ENCODE measurements at places on chromosomes 4 and X.
A peak's percentile ranks its signal among the peaks of the same experiment; 100 is the strongest.

DNA sequence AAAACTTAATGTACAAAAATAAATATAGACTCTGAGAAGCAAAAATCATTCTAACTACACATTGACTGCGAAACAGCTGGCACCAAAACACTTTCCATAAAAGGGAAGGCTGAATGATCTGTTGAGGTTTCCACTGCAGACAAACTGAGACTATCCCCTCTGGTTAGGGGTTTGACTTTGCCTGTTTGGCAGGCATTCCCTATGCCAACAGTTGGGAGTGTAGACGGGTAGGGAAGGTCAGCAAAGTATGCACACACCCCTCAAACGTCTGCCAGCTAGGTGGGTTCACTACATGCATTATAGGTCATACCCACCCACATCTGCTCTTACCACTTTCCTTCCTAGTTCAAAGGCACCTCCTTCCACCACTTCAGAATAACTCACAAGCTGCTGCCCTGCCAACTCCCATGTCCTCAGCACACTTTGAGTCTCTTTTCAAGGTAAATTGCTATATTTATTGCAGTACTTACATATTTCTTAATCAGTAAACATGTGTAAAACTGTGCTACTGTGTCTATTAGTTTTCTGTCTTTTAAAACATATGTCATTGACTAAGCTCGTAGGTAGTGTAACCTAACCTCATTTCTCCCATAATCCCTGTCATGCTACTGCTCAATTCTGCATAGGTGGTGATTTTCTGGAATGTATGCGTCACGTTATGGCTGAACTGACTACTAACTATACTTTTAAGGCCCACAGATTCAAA lies 12.4 kb downstream of the CTSO start:
- DNase-seq: no peak

GRCh38 chr4:64158648-64159326 lies 250.5 kb downstream of the TECRL start:
- peak; percentile 33 for DNase-seq

DNA sequence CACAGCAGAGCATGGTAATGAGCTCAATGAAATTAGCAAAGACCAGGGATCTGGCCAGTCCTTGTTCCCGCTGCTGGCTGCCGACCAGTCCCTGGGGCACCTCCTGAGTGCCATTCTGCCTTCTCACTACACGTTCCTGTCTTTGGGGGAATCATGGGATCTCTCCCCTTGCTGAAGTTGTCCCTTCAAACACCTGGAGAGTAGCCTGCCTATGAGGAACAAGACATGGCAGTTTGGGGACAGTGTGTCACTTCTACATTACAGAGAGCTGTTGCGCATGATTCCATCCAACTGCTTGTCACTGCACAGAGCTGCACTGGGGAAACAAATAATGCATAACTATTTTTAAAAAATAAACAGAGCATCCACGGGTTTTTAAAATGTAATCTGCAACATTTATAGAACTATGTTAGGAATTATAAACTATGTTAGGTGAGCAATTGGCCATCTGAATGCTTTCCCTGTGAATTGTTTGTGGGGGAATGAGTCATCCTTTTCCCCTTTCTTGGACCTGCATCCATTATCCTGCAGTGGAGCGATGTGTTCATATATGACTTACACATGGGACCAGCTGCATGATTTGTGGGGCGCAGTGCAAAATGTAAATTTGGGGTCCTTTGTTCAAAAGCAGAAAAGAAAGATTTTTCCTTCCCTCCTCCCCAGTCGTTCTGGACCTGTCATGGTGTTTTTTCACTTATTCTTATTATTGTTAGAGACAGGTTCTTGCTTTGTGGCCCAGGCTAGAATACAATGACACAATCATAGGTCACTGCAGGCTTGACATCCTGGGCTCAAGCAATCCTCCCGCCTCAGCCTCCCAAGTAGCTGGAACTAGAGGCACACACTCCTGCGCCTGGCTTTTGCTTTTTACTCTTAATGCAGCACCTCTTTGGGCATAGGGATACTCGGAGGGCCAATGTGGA lies 115.0 kb upstream of the TBL1X start:
- DNase-seq: no peak

DNA sequence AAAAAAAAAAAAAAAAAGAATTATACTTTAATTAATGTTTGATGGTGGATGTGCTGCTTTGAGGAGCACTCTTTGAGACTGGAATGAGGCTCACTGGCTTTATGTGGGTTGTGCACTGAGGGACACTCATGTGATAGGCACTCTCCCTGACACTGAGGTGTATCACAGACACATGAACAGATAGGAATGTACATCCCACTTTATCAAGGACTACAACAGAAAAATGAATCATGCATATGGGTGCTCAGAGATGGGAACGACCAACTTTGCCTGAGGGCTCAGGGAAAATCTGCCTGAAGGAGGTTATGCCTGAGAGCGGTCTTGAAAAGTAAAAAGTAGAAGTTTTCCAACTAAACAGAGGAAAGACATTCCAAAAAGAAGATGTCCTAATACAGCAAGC lies 97.7 kb upstream of the RBPJ start:
- DNase-seq: peak; percentile 68

GRCh38 chr4:26407476-26407875 lies 82.8 kb downstream of the CCKAR start:
- DNase-seq: no peak

GRCh38 chr4:130187587-130187986 lies 1091.6 kb downstream of the C4orf33 start:
- DNase-seq: no peak

- DNase-seq: no peak
Observed at GRCh38 chrX:153527208-153527607, 9.8 kb downstream of the ATP2B3 start.

DNA sequence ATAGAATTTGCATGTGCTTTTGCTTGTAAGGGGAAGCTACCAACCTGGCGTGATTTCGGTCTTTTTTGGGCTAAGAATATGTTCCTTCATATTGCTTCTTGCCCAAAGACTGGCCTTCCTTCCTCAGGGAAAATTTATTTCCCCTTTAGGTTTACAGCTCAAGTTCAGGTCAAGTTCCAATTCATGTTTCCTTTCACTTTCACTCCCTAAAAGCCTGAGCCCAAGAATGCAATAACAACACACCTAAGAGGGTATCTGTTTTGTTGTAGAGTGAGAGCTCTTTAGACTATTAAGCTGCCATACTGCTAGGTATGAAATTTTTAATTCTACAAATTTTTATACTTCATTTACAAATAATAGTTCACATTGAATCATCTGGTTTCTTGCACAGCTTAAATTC lies 299.6 kb downstream of the TLL1 start:
- DNase-seq: no peak

DNA sequence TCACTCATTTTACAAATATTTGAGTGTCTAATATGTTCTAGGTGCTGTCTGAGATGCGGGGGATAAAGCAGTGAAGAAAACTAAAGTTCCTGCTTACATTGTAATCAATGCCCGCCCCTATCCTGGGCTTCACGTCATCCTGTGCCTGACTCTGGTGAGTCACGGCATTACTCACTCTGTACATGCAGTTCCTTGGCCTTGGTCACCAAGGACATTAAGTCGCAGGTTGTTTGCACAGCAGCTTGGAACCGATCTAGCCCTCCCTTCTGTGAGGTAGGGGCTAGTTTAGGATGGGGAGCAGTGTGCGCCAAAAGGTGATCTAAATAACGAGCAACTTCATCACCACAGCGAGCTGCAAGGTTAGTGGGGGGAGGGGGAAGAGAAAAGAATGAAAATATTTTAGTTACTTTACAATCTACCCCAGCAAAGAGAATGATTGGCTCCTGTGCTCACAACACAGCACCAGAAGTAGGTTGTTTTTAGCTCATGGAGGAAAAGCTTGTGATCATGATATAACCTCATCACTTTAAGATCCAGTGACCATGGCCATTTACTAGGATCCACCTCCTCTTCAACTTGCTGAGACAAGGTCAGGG lies 48.0 kb upstream of the HDAC8 start:
- peak; percentile 45 for DNase-seq

DNA sequence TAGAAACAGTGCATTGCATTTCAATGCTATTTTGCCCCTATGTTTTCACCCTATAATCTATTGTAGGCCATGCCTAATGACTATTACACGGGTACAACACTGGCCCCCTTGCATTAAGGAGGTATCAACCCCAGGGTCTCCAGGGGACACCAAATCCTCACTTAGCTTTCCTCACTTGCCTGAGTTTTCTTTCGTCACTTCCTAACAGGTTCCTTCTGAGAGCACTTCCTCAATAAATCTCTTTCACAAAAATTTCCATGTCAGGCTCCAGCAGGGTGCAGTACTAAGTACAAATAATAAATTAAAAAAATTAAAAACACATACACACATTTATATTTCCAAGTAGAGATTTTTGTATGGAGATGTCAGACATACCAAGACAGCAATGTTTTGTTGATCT lies 165.0 kb downstream of the RBM46 start:
- no peak for DNase-seq

- no peak for DNase-seq
Observed at GRCh38 chr4:85180533-85180932, 214.0 kb upstream of the WDFY3 start.

DNA sequence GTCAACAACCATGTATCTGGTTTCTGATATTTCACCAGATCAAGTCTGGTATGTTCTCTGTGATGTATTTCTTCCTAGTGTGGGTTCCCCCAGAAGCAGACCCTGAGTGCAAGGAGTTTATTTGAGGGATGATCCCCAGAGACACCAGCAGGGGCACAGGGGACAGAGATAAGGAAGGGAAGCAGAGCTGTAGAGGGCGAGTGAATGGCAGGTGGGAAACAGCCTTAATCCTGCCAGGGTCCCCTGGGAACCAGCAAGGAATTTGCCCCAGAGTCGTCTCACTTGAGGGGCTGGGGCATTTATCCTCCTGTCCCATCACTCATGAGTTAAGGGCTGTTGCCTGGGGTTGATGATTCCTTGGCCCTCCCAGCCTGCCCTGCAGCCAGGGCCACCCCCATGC lies 206.4 kb upstream of the BCOR start:
- no peak for DNase-seq

- DNase-seq: no peak
Observed at GRCh38 chr4:140046543-140046942, 107.4 kb downstream of the MAML3 start.

GRCh38 chr4:8904041-8904501 lies 32.4 kb upstream of the HMX1 start:
- DNase-seq: no peak
